Stimulated activated effector memory CD8-positive, alpha-beta T cell treated with anti-CD3 and anti-CD28 coated beads, Interleukin-12 subunit alpha, Interleukin-12 subunit beta, amount 100 ng/mL, for 72 hours (primary cell): ENCODE measurements at places on chromosomes 3 and 15.

GRCh38 chr3:180420804-180421203, 181.2 kb upstream of the TTC14 start:
- no peak for DNase-seq

- DNase-seq, result no peak
These were observed 120.9 kb downstream of the ADAMTS9 start for GRCh38 chr3:64566859-64567258.

DNA sequence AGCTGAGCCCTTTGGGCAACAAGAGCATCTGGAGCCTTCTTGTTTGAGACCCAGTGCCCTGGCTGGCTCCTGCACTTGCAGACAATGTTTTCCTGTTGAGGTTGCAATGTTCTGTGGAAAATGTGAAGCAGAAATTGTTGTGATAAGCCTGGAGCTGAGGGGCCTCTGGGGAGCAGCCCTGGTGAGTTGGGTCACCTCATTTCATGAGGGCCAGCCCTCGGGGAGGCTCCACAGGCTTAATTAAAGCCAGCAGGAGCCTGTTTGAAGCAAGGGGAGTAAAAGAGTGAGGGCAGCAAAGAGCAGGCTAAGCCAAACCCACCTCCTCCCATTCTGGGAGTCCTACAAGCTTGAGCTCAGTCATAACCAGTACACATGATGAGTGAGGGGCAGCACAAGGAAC, 154.3 kb downstream of the ALDH1A2 start:
- no peak for DNase-seq

GRCh38 chr15:31341071-31341470, 14.4 kb downstream of the KLF13 start:
- DNase-seq, result no peak

DNA sequence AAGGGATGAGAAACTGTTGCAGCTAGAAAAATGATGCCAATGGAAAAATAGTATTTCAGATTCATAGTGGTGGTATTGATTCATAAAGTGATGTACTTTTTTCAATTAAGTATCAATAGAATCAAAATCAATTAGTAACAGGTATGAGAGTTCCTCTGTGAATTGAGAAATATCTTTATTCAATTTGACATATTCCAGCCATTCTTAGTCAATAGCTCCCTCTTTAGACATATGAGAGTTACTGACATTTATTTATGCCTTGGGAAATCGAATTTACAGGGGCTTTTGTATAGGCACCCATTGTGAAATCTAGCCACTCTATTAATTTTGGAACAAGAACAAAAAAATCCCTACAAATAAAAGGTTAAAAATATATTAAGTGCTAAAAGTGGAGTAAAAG, 386.9 kb upstream of the CNTN3 start:
- no peak for DNase-seq

- DNase-seq, result no peak
These were observed 8.8 kb downstream of the ANKUB1 start for GRCh38 chr3:149783576-149783975.
